ENCODE measurements at places on chromosomes 16 and 17.

- no peak for DNase-seq
Observed at GRCh38 chr16:11224894-11225676, 30.9 kb downstream of the SOCS1 start.

DNA sequence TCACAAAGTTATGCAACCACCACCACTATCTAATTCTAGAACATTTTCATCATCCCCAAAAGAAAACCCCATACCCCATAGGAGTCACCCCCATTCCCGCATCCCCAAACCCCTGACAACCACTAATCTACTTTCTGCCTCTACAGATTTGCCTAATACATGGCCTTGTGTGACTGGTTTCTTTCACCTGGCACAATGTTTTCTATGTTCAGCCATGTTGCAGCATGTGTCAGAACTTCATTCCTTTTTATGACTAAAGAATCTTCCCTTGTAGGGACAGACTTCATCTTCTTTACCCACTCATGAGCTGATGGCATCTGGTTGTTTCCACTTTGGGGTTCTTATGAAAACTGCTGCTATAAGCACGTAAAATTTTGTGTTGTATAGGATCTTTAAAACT lies 34.6 kb downstream of the CYTH1 start:
- DNase-seq: no peak

GRCh38 chr16:11698271-11698689 lies 30.0 kb downstream of the SNN start:
- no peak for DNase-seq

GRCh38 chr16:56898847-56899246 lies 33.1 kb upstream of the HERPUD1 start:
- no peak for DNase-seq

DNA sequence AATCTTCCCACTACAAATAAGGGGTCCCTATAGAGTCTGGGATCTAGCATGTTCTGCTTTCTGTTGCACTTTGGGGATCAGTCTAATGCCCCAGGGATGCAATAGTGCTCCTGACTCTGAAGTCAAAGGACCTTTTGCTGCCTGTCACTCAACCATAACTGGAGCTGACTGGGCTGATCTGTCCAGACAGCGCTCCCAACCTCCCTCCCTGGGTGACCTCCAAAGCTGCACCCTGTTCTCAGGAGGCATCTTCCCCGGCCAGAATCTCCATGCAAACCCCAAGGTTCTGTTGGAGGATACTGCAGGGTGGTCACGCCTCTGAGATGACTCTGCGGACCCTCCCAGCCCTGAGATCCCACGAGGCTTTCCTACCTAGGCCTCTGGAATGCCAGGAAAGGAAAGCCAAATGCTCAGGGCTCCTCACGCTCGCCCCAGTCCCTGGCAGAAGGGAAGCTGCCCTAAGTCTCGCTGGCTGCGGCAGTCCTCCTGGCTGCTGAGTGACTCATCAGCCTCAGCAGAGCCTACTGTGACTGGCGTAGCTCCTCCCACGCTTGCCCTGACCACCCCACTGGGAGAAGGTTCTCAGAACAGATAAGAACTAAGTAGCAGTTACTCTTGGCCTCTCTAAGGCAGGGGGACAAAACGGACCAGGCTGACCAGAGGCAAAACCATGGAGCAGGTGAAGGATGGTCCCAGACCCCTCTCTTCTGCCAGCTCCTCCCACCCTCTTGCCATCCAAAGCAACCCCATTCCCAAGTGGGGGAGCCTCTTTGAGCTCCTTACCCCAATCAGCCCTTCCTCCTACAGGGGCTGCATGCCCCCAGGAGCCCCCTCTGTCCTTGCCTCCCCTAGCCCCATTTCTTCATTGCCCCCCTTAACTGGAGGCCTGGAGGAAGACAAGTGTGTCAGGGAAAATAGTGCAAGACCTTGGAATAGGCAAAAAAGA lies 124.1 kb upstream of the TNRC6C start:
- DNase-seq: no peak

- DNase-seq: no peak
Observed at GRCh38 chr17:17757956-17758845, 76.9 kb downstream of the RAI1 start.

- no peak for DNase-seq
Observed at GRCh38 chr17:67443931-67444595, 67.0 kb downstream of the PITPNC1 start.

DNA sequence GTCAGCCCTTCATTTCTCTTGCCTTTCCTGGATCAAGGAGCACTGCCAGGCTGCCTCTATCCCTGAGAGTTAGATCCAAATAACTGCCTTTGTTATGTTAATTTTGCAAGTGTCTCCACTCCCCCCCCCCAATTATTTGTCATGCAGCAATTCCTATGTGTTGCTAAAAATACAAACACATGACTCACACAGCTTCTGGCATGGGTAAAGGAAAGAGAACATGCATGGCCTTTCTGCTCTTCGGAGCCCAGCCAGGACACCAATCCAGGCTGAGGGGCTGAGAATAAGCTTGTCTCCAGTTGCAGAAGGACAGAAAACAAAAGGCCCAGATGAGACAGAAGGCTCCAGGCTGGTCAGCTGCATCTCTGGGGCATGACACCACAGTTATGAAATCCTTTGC lies 148.0 kb upstream of the TNRC6C start:
- no peak for DNase-seq

GRCh38 chr17:62573480-62574117 lies 53.9 kb upstream of the MRC2 start:
- DNase-seq: no peak

DNA sequence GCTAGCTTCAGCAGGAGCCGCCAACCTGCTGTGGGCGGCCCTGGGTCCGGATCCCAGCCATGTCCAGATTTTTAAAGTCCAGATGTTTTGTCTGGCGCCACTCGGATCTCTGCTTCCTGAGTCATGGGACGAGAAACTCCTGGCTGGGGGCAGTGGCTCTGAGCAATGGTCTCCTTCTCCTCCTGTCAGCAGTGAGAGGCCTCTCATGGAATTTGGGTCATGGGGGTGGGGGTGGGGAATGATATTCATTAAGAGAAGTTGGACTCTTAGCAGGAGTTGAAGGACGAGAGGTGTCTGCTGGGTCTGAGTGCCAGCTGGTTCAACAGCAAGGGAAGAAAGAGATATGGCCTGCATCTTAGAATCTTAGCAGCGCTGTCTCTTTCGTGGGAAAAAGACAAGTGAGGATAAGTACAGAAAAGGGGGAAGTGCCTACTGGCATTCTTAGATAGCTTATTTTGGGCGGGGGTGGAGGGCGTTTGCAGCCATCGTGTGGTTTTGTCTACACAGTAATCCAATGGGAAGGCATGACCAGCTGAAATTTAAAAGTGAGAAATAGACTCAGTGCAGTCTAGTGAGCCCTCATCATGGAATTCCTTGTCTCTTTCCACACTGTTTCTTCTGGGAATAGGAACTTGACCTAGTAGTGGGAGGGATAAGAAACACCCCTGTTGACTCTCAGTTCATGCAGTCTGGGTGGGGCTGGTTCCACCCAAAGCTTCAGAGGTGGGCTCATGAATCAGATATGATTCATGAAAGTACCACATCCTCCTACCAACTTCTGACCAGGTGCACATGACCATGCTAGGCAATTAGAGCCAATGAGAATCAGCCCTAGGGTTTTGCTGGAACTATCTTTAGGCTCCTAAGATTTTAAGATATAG lies 80.5 kb downstream of the MYH13 start:
- DNase-seq: no peak

- DNase-seq: no peak
Observed at GRCh38 chr17:66526827-66527226, 224.4 kb downstream of the PRKCA start.

- DNase-seq: peak; percentile 87
Observed at GRCh38 chr16:58494981-58495520, 4.9 kb upstream of the NDRG4 start.

GRCh38 chr17:18129041-18129502 lies 20.5 kb downstream of the MYO15A start:
- DNase-seq: peak; percentile 4

- no peak for DNase-seq
Observed at GRCh38 chr16:69188236-69188549, 1.2 kb downstream of the SNTB2 start.

GRCh38 chr16:85761861-85762260 lies 11.0 kb upstream of the C16orf74 start:
- DNase-seq: no peak

DNA sequence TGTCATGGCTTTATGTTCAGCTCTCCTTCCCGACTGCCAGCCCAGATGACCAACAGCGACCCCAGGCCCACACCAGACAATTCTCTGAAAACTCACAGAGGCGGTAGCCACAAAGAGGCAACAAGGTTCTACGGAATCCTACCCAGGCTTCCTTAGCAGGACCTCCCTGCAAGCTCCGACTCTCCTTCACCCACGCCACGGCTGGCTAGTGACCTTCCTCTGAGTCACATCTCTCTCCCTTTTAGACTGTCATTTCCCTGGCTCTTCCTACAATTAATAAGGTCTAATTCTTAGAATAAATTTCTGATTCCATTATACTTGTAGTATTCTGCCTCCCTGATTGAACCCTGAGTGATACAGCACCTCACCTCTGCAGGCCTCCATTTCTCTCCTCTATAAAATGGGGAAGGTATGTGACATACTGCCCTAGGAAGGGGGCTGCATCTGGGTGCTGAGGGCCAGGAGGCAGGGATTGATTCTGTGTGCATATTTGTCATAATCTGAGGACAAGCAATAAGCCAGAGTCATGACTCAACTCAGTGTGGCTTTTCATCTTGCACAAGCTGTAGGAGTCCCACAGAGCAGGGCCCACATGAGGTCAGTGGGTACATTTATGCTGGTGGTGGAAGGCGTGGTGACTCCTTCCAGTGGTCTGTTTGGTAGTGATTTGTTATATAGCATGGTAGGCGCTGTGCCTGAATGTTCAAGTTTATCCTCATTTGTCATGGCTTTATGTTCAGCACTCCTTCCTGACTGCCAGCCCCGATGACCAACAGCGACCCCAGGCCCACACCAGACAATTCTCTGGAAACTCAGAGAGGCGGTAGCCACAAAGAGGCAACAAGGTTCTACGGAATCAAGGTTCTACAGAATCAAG lies 46.2 kb downstream of the SMPD3 start:
- DNase-seq: peak; percentile 7

DNA sequence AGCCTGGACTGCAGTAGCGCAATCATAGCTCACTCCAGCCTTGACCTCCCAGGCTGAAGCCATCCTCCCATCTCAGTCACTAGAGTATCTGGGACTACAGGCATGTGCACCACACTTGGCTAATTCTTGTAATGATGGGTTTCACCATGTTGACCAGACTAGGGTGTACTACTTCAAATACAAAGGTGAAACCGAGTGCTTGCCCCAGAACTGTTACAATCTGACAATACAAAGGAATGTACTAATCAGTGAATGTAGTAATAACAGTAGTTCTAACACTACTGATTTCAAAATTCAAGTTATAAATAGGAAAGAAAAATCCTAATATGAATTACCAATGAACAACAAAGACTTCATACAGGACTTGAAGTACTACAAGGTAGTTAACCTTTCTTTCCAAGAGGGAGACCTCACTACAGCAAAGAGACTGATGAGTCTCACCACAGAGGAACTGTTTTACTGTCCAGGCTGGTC lies 24.4 kb downstream of the CRK start:
- DNase-seq: no peak

DNA sequence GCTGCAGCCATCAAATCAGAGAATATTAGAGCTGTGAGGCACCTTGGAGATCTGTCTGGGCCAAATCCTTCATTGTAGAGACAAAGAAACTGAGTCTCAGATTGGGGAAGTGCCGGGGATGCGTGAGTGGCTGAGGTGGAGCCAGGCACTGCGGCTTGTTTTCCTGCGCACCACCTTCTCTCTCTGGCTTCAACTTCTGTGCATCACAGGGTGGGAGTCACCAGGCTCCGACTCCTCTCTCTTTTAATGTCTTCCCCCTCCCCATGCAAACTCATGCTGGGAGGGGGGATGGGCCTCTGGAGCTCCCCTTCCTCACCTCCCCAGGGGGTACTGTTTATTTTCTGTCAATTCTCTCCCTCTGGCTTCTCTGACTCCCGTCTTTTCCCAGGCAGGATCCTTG lies 8.7 kb upstream of the ETV4 start:
- no peak for DNase-seq

GRCh38 chr16:27564224-27564623 lies 14.3 kb downstream of the KATNIP start:
- no peak for DNase-seq

DNA sequence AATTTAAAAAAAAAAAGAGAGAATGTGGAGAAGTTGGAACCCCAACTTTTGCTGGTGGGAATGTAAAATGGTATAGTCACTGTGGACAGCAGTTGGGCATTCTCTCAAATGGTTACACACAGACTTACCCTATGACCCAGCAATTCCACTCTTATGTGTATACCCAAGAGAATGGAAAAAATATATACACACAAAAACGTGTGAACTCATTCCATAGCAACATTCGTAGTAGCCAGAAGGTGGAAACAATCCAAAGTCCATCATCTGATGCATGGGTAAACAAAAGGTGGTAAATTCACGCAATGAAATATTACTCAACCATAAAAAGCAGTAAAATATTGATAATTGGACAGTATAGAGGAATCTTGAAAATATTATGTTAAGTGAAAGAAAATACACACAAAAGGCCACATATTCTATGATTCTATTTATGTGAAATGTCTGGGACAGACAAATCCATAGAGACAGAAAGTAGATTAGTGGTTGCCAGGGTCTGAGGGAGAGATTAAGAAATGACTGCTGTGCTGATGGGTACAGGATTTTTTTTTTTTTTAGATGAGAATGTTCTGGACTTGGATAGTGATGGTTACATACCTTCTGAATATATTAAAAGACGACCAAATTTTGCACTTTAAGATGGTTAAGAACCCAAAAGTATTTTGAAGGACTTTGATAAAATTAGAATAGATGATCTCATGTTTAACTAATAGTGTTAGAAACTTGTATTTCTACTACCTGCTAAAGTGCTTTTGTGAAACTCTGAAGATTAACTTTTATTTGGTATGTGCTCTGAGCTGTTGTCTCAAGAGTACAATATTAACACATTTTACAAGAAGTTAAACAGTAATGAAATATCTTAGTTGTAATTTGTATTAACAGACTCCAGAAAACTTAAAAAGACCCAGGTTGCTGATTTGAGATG lies 60.9 kb downstream of the MRTFB start:
- no peak for DNase-seq

GRCh38 chr17:15409721-15410250 lies 57.6 kb downstream of the CDRT4 start:
- DNase-seq: peak; percentile 92

DNA sequence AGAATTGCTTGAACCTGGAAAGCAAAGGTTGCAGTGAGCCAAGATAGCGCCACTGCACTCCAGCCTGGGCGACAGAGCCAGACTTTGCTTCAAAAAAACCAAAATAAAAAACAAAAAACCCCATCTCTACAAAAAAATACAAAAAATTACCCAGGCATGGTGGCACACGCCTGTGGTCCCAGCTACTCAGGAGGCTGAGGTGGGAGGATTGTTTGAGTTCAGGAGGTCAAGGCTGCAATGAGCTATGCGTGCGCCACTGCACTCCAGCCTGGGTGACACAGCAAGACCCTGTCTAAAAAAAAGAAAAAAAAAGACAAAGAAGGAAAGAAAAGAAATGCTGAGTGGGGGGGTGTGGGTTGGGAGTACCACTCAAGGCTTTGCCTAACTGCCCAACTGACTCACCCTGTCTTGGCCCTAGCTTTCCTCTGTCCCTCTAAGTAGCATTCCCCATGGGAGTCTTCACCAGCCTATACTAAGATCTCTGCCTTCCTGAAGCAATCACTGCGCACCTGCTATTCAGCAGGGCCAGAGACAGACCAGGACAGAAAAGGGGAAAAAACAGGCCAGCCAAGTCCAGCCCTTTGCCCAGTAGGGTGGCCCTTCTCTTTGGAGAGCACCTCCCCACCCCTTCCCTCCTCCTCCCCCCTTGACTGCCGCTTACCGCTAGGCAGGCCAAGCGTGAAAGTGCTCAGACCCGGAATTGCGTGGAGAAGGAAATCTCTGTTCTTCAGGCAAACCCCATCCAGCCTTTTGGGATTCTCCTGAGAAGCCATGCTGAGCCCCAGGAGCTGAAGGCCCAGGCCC lies 45.8 kb downstream of the RTN4RL1 start:
- no peak for DNase-seq

Measured in AG04449 (cell line).